H7 (cell line): ENCODE measurements at places on chromosomes 1 and 21.

DNA sequence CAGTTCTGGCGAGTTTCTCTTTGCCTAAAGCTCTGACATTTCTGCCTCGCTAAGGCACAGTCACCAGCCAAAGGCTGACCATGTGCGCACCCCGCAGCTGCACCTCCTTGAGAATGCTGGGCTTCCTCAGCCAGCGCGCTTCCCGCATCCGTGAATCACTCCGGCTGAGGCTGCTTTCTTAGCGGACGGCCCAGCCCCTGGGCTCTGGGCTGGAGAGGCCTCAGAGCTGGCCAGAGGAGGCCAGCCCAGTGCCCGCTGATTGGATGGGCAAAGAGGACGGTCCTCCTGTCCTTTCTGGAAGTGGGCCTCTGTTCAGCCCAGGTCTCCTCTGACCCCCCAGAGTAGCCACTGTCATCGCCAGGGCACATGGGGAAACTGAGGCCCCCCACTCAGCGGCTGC lies 56.1 kb downstream of the PRDM16 start:
- no peak for DNase-seq

DNA sequence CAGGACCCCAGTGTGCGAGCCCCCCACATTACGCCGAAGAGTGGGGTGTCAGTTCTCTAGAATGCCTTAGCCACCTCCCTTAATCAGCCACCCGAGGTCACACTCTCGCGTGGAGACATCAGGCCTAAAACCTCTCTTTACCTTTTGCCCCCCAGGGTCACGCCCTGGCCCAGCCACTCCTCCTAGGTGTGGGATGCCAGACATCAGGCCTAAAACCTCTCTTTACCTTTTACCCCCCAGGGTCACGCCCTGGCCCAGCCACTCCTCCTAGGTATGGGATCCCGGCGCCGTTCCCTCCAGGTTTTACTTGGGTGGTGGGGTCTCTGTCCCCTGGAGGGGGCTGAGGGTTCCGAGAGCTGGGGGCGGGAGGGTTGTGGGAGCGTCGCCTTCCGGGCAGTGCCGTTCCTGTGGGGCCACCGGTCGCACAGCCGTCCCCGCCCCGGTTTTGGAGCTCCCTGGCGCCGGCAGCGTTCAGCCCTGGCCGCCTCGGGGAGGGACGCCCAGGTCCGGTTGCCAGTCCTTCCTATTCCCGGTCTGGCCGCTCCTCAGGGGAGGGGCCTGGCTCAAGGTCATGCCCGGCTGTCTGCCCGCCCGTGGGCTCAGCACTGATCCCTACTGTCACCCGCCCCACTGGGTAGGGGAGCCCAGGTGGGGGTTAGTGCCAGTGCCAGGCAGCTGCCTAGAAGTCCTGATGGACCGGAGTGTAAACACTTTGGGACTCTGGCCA lies 882 bp downstream of the VPS13D start:
- peak; percentile 81 for DNase-seq

DNA sequence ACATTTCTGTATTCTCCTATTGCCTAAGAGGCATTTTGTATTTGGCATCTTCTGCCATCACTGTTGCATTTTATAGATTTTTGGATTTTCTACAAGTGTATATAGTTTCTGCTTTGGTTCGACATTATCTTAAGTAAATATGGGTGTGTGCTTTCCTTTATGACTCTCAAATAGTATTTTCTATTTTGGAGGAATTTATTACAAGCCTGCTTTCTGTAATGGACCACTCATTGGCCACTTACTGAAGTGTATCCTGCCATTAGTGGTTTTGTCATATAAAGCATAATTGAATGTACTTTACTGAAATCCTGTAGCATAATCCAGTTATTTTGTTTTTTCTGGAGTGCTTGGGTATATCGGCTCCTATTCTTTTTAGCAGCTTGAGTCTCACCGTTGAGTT lies 184.3 kb downstream of the PATJ start:
- no peak for DNase-seq

DNA sequence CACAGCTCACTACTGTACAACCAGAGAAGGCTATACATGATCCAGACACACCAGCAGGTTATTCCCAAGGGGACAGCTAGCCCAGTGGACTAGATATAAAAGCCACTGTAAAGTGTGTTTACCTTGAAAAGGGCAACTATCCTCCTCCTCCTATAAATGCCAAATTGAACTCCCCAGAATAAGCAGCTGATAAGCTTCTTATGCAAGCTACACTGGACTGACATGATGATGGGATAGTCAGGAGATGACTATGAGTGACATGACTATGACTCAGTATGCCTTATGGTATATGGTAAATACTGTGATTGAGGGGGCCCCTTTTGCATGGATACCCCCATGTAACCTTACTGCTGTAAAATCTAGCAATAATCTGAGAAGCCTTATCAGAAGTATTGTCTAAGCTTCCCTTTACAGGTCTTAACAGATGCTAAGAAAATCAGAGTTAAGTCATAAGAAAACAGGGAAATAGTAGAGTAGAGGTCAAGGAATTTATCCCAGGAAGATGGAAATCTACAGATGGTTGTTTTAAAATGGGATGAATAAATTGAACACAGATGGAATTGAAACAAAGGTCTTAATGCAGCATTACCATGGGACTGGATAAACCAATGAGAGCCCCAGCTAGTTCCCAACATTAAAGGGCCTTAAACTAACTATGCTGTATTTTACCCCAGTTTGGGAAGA lies 55.8 kb downstream of the TRIM33 start:
- no peak for DNase-seq

GRCh38 chr1:11590395-11590794 lies 63.8 kb downstream of the FBXO2 start:
- peak; percentile 84 for DNase-seq

- DNase-seq, result peak; percentile 60
Observed at GRCh38 chr1:200665861-200666260, 3.8 kb downstream of the DDX59 start.

DNA sequence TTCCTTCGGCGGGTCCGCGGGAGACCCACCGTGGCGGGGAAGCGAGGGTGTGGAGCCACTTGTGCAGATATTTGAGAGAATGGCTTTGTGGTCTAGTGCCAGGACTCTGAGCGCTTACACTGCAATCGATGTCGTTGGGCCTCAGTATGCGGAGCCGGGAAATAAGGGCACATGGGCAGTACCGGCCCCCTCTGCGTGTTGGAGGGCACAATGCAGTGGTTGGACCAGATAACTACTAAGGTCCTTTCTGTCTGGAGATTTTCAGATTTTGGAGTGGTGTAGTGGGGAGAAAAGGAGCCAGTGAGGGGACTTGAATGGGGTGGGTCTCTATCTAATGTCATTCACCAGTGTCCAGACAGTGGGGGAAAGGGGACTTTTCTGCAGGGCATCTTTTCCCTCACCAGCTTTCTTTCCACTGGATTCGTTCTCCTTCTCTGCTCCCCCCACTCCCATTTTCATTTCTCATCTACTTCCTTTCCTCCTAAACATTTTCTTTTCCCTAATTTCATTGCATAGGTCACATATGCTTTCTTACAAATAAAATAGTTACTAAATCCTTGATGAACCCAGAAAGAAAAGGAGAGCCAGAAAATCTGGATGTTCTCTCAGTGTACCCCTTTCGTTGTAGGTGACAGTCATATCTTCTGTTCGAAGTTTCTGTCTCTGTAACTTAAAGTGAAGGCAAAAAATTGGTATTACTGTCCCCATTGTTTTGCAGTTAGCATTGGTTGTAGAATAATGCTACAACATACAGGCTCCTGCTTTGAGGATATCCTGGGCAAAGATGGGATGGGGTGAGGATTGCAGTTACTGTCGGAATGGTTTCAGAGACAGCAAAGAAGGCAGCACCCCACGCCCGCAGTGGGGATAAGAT lies 1.4 kb downstream of the ATF3 start:
- DNase-seq, result no peak

- DNase-seq, result peak; percentile 99
Observed at GRCh38 chr1:151510957-151511635, at the start of gene CGN. TSS of gene CGN (plus strand) at chr1:151511387. CDS start at chr1:151518520, 7,133 bp downstream.

DNA sequence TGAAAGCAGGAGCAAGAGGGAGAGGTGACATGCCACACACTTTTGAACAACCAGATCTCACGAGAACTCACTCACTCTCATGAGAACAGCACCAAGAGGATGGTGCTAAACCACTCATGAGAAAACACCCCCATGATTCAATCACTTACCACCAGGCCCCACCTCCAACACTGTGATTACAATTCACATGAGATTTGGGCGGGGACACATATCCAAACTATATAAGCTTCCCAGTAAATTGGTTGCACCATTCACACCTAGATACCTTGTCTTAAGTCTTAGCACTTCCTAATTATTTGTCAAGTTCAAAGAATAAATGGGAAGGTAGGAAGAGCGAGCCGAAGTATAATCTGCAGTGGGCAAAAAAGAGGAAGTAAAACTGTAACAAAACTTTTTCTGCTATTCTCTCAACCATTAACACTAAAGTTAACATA lies 34.3 kb downstream of the AMY1C start:
- DNase-seq, result no peak

- DNase-seq, result peak; percentile 40
Observed at GRCh38 chr1:54549181-54549924, 1.3 kb downstream of the ACOT11 start.

DNA sequence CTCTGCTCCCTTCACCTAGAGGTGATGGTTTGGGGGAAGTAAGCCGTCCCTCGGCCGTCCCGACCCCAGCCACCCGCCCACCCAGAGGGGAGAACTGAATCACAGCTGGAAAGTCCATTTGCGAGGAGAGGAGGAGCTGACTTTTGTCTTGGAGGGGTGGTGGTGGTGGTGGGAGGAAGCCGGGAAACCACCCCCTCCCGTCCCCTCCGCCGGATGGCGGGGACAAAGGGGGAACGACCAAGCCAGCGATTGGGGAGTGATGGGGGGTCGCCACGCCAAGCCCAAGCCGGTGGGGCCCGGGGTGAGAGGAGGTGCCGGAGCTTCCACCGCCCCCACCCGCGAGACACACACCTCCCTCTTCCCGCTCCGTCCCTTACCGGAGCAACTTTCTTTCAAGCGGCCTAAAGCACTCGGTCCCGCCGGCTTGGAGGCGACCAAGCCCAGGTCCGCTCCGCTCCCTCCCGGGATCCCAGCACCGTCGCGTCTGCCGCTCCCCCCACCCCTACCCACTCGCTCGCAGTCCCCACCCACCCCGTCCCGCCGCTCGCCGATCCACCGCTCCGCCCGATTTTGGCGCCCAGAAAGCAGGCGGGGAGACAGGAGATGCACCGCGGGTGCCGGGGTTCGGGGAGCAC lies 540 bp downstream of the ARHGEF2 start:
- peak; percentile 85 for DNase-seq

DNA sequence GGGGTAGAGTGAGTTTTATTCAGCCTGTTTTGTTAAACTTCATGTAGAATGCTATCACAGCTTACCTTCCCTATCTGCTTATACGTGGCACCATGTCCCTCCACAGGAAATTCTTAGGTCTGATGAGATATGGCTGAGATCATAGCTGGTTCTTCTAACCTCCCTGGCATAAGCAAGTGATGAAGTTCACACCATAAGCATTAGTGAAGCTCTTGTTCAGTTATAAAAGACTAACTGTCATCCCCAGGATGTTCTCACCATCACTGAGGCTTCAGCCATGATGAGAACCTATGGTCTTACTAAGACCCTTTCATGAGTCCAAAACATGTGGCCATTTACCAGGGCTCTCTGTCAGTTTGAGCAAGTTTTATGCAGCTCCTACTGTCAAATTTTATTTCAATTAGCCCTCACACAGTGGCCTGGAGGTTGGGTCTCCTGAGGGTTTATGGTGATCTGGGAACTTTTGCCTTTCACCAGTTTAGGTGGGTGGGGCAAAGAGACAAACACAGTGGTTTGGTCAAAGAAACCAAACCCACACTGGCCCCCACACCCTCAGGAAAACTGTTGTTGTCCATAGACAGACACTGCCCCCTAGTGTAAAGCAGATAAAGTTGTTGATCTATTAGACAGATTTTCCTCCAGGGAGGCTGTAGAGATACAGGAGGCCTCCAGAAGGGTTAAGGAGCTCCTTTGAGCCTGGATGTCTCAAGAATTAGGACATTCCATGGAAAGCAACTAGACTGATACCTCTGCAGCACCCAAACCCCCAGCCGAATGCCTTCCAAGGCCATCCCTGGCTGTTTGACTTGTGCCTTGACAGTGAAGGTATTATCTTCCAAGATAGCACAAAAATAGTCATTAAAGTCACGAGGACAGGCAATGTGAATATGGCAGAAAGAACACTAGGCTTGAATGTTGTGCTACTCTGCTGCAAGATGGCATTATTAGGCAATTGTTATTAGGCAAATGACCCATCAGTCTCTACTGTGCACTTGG lies 5.0 kb downstream of the SLC22A15 start:
- peak; percentile 80 for DNase-seq

DNA sequence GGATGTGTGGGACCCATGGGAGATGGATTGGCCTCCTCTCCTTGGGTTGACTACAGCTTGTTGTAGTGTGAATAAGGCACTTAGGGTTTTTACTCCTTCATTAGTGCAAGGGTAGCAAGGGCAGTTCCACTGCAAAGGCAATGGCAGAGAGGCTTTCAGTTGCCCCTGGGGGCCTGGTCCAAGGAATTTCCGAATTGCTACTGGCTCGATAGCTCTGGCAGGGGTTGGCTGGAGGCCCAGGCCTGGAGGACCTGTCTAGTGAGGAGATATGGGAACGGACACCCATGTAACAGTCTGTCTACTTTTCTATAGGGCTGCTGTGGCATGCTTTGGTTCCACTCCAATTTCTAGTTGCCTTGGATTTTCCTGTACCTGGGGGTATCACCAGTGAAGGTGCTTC lies 218.9 kb upstream of the C1orf105 start:
- DNase-seq, result no peak

- peak; percentile 16 for DNase-seq
Observed at GRCh38 chr1:9449976-9450696, 89.1 kb upstream of the SLC25A33 start.

GRCh38 chr1:159459551-159459950 lies 20.0 kb downstream of the OR10J1 start:
- DNase-seq, result no peak

DNA sequence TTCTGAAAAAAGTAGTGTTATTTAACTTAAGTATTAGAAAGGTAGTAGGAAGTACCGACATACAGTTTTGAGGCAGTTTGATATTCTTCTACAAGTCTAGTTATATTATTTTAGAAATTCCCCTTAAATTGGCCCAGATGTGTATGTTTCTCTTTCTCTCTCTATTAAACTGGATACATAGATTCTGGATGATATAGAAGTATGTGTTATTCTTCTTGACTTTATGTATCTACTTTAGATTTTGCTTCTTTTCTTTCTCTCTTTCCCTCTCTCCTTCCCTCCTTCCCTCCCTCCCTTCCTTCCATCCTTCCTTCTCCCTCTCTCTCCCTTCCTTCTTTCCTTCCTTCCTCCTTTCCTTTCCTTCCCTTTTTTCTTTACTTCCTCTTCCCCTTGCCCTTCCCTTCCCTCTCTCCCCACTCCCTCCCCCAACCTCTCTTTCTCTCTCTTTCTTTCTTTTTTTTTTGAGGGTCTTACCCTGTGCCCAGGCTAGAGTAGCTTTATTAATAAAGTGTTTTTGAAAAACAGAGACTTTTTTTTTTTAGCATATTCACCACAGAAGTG lies 124.3 kb downstream of the OSBPL9 start:
- no peak for DNase-seq
